Glutamatergic neuron (in vitro differentiated cells): ENCODE measurements at places on chromosomes 12 and 14.

- no peak for DNase-seq
Observed at GRCh38 chr14:52402812-52403526, 88.9 kb downstream of the PTGER2 start.

GRCh38 chr12:109946505-109946904 is 46.4 kb downstream of the TCHP start:
- no peak for DNase-seq

DNA sequence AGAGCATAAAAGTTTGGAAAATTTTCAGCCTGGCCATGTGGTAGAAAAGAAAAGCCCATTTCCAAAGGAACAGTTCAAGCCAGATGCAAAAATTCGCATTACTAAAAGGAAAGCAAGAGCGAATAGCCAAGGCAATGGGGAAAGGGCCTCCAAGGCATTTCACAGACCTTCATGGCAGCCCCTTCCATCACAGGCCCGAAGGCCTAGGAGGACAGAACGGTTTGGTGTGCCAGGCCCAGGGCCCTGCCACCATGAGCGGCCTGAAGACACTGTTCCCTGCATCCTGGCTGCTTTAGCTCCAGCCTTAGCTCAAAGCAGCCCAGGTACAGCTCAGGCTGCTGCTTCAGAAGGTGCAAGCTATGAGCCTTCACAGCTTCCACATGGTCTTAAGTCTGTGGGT is 243.5 kb downstream of the PCNX1 start:
- DNase-seq: no peak

- DNase-seq: no peak
Observed at GRCh38 chr14:71225113-71225512, 317.9 kb downstream of the PCNX1 start.

GRCh38 chr12:14362352-14362751 is 3.1 kb upstream of the ATF7IP start:
- DNase-seq: no peak

DNA sequence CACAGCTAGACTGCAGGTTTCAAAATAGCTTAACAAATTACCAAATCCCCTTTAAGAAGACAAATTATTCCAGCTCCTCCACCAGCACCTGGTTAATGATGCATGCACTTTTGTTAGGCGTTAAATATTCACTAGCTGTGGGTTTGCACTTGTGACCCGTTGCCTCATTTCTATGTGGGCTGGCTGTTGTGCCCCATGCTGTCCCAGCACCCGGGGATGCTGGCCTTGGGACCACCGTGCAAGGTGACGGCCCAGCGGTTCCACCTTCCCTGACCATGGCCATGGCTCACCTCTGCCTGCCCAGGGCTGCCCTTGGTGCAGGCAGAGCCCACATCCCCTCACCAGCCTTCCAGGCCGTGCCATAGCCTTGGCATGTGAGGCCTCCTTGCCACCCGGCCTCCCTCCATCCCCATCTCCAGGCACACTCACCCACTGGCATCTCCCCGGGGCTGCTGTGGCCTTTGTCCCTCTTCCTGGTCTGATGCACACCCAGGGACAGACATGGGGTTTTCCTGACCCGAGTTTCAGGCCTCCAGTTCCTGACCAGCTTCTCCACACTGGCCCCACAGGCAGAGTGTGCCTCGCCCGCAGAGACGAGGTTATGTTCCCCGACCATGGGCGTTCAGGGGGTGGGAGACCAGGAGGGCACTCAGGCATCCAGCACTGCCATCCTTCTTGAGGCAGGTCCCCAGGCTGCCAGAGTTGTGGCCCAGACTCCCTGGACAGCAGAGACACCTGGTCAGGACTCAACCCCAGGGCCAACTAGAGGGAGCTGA is 20.3 kb upstream of the C14orf180 start:
- no peak for DNase-seq

DNA sequence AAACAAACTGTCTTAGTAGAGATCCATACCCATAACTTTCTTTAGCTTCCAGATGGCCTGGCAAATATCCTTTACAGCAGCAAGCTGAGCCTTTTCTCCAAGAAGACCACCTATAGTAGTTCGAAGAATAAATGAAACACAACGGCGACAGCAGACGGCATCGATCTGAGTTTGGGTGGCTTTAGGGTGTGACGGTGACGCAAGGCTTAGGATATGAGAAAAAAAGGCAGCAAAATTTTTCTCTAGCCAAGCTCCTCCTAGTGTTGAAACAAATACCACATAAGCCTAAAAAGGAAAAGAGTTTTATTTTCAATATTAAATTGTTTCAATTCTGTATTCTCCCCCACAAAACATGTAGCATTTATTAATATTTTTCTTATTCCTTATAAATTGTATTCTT is 33.3 kb downstream of the HEATR5A start:
- no peak for DNase-seq

- DNase-seq: peak; percentile 82
Observed at GRCh38 chr14:105093431-105094192, 28.4 kb upstream of the GPR132 start.

- no peak for DNase-seq
Observed at GRCh38 chr12:105445649-105446048, 115.2 kb downstream of the C12orf75 start.

DNA sequence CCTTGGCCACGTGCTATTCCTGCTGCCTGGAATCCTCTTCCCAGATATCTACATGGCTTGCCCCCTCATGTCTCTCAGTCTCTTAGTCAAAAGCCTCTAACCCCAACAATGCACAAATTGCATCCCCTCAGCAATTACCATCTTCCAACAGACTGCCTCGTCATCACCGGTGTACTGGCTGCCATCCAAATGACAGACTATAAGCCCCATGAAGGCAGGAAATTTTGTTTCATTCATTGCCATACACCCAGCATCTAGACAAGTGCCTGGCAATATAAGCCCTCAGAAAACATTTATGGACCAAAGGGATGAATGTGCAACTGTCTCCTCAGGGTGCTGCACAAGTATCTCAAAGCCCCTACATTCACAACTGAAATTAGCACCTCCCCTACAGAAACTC is 5.8 kb downstream of the GLT8D2 start:
- DNase-seq: no peak

DNA sequence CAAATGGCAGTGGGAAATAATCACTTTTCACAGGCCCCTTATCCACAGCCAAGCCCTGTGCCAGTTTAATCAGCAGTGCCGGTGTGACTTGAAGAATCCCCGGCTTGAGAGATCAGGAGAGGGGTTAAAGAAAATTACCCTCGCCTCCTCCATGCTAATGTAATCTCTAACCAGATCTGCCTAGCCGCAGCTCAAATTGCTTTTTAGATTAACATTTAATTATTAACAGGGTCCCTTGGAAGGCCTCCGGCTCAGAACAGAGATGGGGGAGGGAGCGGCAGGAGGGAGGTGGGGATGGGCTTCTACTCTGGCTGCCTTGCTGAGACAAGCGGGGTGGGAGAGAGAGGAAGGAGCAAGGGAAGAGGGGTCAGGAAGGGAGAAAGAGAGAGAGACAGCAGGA is 24.0 kb downstream of the FAM222A start:
- DNase-seq: peak; percentile 35

- DNase-seq: no peak
Observed at GRCh38 chr12:57029457-57029856, 13.1 kb upstream of the TAC3 start.

DNA sequence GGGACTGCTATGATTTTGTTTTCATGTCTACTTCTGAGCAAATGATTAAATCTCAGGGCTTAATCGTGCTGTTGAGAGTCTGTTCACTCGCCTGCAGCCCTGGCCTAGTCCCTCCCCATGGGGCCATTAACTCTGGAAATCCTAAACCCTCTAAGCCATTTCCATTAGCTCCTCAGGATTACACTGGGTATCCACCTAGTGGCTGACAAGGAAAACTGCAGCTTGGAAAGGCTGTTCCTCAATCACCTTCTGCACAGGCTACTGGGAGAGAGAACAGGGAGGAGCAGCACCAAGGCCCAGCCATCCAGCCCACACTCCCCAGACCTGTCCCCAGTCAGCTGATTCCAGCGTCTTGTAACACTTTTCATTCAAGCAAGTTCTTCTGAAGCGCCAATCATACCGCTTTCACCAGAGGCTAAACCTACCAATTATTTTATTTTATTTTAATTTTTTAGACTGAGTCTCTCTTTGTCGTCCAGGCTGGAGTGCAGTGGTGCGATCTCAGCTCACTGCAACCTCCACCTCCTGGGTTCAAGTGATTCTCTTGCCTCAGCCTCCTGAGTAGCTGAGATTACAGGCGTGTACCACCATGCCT is 48.7 kb downstream of the NEUROD4 start:
- DNase-seq: peak; percentile 58

- no peak for DNase-seq
Observed at GRCh38 chr14:49808780-49809179, 40.8 kb downstream of the KLHDC2 start.

DNA sequence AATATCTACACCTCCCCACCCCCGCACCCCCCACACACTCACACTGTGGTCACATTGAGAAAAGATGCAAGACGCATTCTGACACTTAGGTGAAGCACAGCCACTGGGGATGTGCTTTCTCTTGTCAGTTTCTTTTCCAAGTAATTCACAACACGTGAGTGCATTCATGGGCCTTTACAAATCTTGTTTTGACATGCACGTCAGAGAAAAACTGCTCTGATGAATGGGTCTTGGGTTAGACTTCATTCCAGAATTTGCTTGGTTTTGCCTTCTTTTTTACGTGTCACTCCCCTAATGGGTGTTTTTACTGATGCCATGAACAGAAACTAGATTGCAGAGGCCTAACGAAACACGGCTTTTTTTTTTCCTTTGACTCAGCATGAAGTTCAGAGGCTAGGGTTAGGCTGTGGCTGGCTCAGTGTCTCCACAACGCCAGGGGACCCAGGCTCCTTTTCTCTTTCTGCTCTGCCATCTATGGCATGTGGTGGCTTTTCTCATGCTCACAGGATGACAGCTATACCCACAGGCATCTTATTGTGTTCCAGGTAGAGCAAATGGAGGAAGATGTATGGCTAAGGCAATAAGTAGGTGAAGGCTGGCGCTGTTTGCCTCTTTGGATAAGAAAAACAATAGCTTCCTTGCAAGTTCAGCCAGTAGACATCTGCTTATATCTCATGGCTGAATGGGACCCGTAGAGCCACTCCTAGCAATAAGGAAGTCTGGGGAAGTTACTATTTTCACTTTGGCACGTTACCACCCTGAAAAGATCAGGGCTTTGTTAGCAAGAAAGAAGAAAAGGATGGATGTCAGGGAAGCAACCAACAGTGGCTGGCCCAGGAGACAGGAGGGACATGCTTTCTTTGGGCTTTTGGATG is 253.3 kb downstream of the SLC15A4 start:
- DNase-seq: no peak

DNA sequence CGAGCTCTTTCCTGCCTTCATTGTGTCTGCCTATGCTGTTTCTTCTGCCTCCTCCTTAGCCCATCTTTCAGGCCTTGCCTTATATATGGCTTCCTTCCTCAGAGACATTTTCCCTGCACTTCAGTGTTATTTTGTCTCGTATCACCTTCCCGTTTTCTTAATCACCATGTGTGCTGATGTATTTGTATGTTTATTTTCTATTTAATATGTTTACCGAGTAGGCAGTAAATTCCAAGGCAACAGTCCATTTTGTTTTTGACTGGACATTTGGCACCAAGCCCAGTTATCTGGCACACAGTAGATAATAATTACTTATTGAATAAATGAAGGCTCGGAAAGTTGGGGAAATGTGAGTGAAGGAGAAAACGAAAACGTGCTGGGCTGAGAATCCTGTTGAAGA is 4.6 kb upstream of the POU6F1 start:
- DNase-seq: no peak

DNA sequence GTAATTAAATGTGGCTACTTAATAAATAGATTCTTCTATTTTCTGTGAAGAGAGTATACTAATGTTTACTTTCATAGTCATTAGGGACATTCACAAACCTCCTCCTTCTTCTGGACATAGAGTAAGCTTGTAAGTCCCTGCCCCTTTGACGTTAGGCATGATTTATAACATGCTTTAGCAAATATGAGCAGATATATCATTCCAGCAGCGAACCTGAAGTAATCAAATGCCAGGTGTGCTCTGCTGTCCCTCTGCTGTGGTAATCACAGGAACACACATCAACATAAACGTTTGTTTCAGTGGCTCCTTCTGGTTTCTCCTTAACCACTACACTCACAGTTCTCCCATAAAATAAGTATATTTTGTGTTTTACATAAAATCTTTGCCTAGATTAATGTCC is 961.8 kb downstream of the FLRT2 start:
- no peak for DNase-seq

- no peak for DNase-seq
Observed at GRCh38 chr12:122094735-122095631, 16.4 kb downstream of the MLXIP start.

GRCh38 chr12:112179916-112180315 is 54.6 kb downstream of the TRAFD1 start:
- DNase-seq: no peak

GRCh38 chr12:18888047-18888446 is 150.1 kb downstream of the CAPZA3 start:
- DNase-seq: no peak

DNA sequence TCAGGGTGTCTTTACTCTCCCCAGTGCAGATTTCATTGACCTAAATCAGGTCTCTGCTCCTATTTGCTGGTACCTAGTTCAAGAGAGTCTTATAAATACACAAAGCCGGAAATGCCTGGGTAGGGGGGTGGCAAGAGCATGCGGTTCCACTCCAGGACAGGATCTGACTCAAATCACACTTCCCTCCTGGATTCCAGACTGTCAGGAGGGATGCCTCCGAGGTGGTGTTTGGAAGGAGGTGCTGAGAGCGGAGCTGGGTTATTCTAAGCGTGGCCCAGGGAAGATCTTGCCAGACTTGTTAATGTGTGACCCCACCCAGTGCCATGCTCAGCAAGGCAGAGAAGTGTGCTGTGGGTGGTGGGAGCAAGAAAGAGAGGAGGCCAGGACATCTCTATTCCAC is 49.8 kb downstream of the B4GALNT3 start:
- no peak for DNase-seq
